ENCODE measurements at places on chromosomes 3 and 15.

GRCh38 chr3:124559846-124560574, 170.2 kb upstream of the UMPS start:
- DNase-seq = no peak

DNA sequence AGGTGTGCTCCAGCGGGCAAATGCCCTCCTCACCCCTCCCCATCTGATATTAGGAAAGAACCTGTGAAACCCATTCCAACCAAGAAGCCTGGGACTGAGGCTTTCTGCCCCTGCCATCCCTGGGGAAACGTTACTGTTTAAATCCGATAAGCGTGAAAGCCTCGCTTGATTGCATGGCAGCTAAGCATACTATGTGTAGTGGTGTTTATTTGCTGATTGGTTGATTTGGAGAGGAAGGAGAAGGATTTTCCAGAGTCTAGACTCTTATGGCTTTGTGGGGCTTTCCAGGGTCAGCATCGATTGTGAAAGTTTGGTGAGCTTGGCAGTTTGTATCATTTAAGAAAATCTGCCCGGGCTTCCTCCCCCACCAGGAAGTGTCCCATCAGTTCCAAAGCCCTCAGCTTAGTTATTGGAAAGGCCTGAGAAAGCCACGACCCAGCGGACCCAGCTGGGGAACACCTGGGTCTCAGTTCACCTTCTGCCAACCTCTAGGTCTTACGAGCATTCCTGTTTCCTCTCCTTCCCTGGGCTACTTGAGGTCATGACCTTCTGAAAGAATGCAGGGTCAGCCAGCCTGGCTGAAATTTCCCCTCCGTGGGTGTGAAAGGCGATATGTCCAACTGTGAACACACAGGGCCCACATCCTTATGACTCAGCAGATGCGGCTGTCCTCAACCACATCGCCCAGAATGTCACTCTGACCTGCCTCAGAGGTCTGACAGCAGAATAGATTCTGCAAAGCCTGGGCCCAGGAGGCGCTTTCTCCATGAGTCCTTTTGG, 62.8 kb upstream of the HERC1 start:
- peak; percentile 86 for DNase-seq

DNA sequence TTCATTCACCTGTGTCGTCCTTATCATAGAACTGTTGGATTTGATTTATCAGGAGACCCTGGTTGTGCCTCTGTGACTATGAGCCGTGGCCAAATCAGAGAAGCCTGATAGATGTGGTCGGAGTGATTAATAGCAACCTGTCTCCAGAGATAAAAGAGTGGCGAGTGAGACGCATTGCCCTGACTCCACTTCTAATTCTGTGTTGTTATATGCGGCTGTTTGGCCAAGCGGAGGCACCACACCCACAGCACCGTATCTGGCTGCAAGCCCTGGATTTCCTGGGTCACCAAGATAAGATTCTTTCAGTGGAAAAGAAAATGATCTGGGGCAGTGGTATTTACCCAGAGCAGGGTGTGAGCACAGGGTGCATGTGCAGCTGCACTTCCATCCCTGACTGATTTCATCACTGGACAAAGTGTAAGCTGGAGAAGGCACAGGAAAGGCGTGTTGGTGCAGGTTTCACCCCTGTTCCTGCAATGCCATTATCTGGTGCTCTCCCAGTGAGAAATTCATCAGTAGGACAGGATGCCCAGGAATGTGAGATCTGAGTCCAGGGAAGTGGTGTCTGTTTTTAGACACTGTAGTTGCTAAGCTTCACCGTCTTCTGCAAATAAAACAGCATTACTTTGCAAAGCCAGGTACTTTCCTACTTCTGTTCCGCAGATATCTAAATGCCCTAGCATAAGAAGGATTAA, 84.6 kb downstream of the CD47 start:
- no peak for DNase-seq

DNA sequence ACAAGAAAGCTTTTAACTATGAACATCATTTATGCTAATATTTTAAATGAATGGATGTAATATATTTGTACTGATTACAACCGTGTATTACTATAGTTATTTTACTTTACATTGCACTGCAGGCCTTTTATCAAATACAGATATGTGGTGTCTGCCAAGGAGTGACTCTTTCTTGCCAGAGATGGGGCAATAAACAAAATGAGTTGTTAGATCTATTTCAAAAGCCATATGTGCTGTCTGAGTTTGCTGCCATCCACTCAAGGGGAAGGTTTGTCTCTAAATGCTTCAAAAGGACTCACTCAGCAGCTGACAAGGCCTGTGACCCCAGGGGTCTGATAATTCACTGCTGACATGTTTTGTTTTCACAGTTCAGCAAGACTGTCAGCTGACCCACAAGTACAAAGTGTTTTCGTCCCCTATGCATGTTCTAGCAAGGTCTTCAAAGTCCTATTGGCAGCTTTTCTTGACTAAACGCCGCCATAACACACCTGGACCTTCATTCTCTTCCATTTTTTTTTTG, 41.3 kb upstream of the ZBED2 start:
- DNase-seq = no peak

DNA sequence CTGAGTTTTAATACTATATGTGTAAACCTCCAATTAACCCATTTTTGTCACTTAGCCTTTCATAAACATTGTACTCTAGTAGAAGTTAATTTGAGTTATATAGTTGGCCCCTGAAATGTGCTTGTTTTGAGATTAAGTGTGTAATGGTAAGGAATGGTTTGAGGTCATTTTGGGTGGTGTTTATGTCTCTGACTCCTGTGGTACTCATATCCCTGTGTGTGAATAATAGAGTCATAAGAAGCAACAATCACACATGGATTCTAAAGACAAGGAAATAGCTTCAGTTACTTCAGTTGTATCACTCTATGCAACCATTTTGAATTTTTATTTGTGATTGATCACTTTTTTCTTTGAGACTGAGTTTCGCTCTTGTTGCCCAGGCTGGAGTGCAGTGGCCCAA, 408.5 kb downstream of the MFSD1 start:
- no peak for DNase-seq

DNA sequence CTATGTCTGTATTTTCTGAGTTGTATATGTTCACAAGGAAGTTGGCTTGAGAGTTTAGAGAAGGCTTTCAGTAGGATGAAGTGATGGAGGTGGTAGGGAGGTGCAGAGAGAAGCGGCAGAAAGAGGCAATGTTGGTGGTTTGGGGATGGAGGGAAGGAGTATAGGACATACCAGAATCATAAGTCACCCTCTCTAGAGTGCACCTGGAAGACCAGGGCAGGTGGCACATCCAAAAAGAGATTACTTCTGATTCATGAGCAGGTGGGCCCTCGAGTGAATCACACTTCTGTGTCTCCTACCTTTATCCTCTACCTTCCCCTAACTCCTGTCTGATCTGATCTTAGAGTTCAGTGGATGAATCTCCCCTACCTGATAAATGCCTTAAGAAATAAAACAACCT, 41.8 kb upstream of the MRPL3 start:
- no peak for DNase-seq

DNA sequence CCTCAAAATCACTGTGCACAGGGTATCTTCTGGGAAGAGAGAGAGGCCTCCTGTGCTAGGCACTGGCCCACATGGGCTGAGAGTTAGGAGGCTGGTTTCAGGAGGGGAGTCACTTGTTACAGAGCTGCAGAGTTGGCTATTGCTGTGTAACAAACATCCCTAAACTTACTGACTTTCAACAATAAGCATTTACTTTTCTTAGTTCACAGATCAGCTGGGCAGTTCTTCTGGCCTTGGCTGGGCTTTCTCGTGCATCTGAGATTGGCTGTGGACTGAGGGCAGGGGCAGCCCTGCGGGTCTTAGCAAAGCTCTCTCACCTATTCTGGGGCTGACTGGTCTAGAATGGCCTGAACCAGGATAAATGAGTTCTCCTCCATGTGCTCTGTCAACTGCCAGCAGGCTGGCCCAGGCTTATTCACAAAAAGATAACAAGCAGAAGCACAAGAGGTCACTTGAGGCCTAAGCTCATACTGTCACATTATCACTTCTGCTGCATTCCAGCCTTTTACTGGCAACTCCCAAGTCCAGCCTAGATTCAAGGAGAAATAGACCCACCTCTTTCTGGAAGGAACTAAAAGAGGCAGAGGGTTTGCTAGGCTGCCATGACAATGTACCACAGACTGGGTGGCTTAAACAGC, 17.2 kb upstream of the RBSN start:
- DNase-seq = no peak

DNA sequence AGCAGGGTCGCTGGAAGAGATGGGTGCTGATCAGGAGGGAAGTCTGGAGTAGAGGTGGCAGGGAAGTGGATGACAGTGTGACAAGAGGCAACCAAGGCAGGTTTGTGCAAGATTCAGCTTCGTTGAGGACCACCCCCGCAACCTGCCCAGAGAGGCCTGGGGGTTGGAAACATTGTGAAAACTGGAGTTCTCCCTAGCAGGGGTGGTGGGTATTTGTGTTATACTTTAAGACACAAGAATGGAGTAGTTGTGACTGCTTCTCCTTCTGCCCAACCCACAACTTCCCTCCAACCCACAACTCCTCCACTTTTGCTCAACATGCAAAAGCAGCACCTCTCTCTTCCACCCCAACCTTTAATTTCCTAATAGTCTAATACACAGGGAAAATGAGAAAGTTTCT, 8.6 kb upstream of the ARNT2 start:
- DNase-seq = no peak

DNA sequence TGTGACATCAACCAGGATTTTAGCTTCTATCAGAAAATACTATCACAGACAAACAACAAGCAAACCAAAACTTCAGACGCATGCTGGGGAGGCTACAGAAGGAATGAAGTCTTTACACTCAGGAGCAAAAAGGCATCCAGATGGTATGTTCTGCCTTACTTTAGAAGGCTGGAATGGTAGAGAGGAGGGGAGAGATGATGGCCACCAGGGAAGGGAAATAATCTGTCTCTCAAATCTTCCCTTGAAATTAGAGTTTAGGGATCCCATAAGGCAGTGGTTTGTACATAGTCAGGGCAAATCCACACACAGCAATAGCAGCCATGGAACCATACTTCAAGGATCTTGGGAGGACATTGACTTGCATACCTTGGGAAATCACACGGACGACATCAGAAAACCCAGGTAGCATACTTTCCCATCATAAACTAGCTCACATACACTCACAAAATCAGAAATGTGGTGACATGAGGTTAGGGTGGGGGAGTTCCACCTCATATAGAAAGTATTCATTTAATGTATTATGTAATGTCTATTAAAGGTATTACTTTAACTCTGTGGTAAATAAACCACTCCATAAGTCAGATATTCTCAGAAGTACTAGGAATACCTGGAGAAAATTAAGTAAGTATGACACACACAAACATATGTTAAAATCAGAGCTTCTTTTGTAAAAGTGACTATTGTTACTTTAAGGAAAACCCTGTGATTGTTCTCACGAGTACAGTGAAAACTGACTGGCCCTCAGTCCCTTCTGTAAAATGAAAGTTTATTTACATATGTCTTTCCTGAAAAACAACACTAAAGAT, 9.4 kb downstream of the BTLA start:
- no peak for DNase-seq

- DNase-seq = peak; percentile 24
Observed at GRCh38 chr15:78740904-78741274, 70.4 kb downstream of the ADAMTS7 start.

GRCh38 chr15:95922431-95922830, 408.1 kb upstream of the NR2F2 start:
- no peak for DNase-seq

Data from posterior vena cava (tissue), 2 donors.